ENCODE measurements at places on chromosomes 2 and 18.

- no peak for DNase-seq
Measured at GRCh38 chr2:54710216-54710615, 13.2 kb upstream of the EML6 start.

DNA sequence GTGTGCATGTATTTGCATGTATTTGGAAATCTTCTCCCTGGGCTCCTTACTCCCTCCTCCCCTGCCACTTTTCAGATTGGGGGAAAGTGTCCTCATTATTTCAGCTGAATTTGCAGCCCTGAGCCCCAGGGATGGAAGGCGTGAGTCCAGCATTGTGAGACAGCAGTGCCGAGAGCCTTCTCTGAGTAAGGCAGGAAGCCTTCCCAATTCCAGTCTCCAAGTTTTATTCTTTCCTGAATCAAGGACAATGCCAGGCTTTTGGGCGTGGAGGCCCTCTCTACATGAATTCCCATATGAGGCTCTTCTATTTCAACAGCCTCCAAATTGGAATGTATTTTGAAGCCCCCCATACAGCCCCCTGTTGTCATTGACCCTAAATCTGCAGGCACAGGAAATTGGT is 163.5 kb downstream of the ACKR3 start:
- no peak for DNase-seq

- no peak for DNase-seq
Measured at GRCh38 chr2:113965228-113965627, 75.3 kb downstream of the ACTR3 start.

DNA sequence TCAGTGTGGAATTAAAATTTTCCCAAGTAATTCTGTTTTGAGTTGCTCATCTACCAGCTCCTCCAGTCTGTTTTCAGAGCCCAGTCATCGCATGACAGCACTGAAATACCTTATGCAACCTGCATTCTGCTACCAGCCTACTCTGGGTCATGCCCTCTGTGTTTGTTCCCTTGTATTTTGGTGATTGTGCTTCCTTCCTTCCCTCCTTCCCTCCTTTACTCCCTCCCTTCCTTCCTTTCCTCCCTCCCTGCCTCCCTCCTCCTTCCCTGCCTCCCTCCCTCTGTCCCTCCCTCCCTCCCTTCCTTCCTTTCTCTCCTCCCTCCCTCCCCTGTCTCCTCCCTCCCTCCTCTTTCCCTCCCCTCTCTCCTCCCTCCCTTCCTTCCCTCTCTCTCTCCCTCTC is 289.6 kb downstream of the CDH2 start:
- no peak for DNase-seq

DNA sequence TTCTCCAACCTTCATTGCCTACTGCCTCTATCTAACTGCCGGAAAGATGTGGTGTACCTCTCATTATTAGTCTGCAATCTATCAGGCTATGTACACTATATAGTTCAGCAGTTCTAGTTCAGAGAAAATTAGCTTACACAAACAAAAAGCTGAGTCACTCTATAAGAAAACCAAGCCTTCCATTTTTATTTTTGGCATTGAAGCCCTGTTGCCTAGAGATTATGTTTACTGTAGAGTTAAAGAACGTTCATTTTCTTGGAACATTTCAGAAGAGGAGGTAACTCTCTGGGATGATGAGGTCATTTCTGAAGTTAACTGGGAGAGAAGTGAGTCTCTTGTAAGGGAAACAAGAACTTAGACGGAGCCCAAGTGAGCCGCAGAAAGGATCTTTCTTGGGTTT is 133.5 kb downstream of the FAM124B start:
- no peak for DNase-seq

- DNase-seq, result no peak
Measured at GRCh38 chr18:28409811-28410210, 232.9 kb upstream of the CDH2 start.

GRCh38 chr2:60498127-60498815 is 55.2 kb downstream of the BCL11A start:
- no peak for DNase-seq

DNA sequence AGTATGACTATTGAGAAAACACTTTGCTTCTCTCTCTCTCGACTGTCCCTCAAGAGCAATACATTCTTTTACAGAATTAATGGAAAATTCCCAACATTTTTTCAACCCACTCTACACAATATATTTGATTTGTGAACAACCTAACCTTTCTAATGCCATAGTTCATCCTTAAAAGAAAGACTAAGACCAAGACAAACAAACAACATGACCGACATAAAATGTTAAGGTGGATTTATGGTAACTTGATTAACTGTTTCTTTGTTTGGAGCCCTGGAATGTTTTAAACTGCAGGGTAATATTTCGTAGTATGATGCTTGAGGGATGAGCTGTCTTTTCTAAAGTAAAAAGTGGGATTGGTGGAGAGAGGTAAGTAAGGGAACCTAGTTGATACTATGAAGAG is 738.2 kb downstream of the MBD2 start:
- no peak for DNase-seq

DNA sequence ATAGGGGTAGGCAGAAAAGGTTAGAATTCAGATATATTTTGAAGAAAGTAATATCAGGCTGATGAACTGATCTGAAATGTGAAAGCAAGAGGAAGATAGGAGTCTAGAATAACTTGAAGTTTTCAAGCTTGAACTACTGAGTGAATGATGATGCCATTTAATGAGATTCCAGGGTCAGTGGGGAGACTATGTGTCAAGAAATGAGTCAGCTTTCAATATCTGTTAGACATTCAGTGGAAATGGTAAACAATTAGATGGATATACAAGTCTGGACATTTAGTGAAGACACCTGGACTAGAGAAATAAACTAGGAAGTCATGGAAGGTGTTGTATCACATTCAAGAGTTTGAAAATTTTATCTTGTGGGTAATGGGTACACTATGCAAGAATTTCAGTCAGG is 326.9 kb downstream of the FSIP2 start:
- DNase-seq, result no peak

Measured in neural crest cell (in vitro differentiated cells).